ENCODE measurements at places on chromosomes 16 and 17.

DNA sequence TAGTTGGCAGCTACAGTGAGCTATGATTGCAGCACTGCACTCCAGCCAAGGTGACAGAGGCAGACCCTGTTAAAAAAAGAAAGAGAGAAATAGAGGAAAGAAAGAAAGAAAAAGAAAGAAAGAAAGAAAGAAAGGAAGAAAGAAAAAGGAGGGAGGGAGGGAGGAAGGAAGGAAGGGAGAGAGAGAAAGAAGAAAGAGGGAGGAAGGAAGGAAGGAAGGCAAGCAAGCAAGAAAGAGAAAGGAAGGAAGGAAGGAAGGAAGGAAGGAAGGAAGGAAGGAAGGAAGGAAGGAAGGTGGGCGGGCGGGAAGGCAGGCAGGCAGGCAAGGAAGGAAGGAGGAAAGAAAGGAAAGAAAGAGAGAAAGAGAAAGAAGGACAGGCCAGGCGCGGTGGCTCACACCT is 1.0 kb upstream of the SCNN1G start:
- no peak for DNase-seq

DNA sequence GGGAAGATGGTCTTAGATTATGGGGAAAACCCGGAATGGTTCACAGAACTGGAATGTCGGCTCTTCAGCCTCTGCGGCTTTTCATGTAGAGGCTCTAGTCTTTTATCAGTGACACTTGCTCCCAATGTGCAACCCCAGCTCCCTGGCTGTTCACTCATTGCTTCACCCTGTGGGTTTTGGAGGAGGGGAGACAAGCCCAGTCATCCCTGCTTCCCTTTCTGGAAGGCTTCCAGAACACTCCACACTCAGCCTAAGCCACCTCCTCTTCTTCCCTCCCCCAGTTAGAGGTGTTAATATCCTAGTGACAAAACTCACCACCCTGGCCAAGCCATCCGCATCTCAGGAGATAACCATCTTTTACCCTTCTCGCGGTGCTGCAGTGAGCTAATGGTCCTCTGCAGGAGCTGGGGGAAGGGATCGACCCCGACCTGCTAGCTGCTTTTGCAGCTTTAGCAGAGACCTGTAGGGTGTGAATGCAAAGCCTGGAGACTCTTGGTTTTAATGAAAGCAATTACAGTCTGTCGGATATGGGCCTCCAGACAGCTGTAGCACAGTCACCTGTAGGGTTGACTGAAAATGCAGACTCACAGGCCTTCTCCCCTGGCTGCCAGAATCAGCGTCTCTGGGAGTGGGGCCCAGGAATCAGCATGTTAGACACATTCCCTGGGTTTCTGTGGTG is 24.3 kb upstream of the LASP1NB start:
- peak; percentile 81 for DNase-seq

- DNase-seq, result no peak
These were observed 22.6 kb upstream of the MPHOSPH6 start for GRCh38 chr16:82192665-82193064.

DNA sequence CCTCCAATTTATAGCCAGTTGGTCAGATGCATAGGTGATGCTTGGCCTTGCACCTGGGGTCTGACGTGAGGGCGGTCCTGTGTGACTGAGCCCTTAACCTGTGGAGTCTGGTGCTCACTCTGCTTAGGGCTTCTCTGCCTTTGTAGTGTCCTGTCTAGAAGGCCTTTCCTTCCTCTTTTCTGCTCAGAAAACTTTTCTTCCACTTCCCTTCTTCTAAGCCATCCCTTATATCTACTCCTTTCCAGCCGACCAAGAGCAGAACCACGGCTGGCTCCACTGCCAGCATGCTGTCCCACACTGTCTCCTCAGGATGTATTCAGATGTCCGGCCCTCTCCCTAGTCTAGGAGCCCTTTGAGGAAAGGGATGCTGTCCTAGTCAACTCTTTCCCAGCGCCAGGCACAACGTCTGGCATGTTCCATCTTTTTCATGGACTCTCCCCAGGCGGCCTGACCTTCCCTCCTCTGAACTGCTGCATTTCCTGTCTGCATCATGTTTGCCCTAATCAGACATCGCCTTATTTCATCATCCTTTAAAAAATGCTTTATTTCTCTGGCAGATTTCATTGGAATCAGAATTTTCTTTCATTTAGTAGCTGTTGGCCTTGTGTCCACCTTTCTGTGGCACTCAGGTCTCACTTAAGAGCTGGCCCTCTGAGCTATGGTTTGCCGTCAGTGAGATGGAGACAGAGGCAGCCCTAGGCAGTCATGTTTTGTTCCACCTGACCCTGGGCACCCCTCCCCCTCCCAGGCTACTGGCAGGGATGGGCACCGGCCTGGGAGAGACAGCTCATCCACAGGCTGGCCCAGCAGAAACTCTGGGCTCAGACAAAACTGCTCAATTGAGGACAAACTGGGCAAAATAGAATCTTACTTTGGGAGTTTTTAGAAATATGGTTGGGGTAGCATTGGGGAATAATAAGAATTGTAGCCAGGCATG is 15.5 kb upstream of the BRCA1 start:
- DNase-seq, result no peak

- DNase-seq, result no peak
These were observed 341.4 kb downstream of the FOXL1 start for GRCh38 chr16:86919578-86920305.

DNA sequence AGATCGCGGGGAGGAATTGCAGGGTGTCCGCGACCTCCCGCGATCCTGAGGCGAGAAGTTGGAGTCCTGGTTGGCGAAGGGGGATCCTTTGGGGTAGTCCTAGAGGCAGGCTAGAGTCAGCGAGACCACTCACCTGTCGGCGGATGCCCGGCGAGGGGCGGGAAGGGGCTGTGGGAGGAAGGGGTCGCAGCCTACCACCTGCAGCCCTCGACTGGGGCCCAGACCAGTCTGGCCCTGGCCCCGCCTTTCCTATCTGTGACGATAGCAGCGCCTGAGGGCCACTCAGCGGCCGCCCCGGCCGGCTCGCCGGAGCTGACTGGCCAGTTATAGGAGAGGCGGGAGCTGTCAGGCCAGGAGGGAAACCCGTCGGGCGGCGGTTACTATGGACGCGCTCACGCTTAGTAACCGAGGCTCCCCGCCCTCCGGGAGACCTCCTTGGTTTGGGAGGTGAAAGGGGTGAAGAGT is at the start of gene TEKT3:
TSS of gene TEKT3 (minus strand) at position 213 of the 465 bp plus-strand sequence. CDS start 10,012 bp downstream, outside the sequence.
- peak; percentile 38 for DNase-seq

DNA sequence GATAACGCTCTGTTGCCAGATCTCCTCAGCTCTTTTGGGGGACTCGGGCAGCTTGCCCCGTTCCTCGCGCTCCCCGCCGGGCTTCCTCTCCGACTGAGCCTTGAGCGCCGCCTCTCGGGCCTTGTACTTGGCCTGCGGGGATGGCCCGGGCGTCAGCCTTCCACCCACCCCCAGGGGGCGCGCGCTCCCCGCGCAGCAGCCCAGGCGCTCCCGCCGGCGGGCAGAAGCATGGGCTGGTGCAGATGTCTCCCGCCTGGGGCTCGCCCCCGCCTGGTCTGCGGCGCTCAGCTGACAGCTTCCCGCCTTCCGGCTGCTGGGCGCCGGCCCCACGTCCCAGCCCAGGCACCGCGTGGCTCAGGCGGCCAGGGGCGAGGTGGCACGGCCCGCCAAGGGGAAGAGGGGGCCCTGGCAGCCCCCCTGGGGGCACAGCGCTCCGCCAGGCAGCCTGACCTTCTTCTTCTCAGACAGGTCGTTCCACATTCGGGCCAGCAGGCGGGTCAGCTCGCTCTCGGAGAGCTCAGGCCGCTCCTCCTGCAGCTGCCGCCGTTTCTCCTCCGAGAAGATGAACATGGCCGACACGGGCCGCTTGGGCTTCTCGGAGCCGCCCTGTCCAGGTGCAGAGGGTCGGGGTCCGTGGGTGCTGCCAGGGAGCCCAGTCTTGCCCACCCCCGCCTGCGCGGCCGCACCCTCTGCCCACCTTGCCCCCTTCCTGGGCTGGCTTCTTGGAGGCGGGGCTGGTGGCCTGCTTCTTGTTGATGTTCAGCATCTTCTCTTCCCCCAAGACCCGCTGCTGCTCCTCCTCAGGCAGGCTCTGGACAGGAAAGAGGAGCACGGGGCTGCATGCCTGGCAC is 8.9 kb downstream of the UBTF start:
- peak; percentile 80 for DNase-seq

- DNase-seq, result no peak
These were observed 13.7 kb downstream of the SYCE1L start for GRCh38 chr16:77212741-77213541.

- no peak for DNase-seq
These were observed 770 bp downstream of the CCNF start for GRCh38 chr16:2429771-2430663.

- no peak for DNase-seq
These were observed 12.8 kb upstream of the CES3 start for GRCh38 chr16:66948134-66948836.

Measured in fibroblast of the conjunctiva (primary cell).